ENCODE measurements at places on chromosomes 5 and 9.

GRCh38 chr5:62690421-62690820 lies 111.8 kb downstream of the LRRC70 start:
- no peak for DNase-seq

GRCh38 chr5:123705741-123706140 lies 193.8 kb downstream of the CSNK1G3 start:
- DNase-seq = peak; percentile 90

DNA sequence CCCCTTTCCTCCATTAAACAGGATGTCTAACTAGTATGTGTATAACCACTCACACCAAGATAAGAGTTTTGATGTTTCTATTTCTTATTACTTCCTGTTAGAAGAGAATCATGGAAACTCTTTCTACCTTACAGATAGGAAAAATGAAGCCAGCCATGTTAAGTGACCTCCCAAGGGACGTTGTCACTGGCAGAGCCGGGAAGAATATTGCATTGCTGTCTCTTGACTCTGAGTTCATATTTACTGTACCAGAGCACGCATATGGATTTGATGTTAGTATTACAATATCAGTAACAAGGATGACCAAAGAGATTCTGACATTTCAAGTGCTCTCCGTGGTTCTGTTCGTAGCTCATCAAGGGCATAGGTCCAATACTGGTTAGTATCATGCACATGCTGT lies 12.5 kb upstream of the C5orf63 start:
- no peak for DNase-seq

GRCh38 chr5:105331558-105331957 lies 1769.0 kb upstream of the NUDT12 start:
- no peak for DNase-seq

DNA sequence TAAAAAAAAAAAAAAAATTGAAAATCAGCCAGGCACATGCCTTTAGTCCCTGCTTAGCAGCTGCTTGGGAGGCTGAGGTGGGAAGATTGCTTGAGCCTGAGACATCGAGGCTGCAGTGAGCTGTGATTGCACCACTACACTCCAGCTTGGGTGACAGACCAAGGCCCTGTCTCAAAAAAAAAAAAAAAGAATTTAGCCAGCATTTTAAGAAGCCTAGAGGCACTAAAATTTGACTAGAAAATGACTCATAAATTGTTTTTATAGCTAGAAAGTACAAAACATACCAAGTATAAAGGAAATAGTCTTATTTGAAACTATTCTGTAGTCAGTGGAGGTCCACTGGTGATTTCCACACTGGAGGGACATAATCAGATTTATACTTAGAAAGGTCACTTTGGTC lies 17.5 kb downstream of the LRRC70 start:
- no peak for DNase-seq

GRCh38 chr5:179967489-179967888 lies 59.8 kb upstream of the TBC1D9B start:
- no peak for DNase-seq

- DNase-seq = no peak
Measured at GRCh38 chr9:23707249-23707648, 118.8 kb downstream of the ELAVL2 start.
